ENCODE measurements at places on chromosomes 11 and 22.
A peak's percentile ranks its signal among the peaks of the same experiment; 100 is the strongest.

GRCh38 chr11:118923721-118924587 lies 1.8 kb downstream of the BCL9L start:
- DNase-seq = no peak

DNA sequence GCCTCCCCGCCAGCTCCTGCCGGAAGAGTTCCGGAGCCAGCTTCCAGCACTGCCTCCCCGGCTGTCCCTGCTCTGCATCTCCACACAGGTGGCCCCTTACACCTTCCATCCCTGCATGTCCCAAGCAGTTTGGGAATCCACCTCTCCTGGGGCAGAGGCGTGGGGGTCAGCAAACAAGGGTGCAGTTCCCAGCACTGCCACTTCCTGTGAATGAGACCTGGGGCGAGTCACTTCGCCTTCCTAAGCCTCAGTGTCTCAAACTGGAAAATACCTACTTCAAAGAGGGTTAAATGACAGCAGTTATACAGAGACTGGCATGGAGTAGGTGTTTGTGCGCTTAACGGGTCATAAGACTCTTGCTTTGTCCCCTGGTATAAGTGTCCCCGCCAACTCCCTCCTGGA lies 5.2 kb downstream of the CYTH4 start:
- DNase-seq = no peak

GRCh38 chr22:20254975-20255946 lies 12.9 kb downstream of the RTN4R start:
- DNase-seq = no peak

GRCh38 chr11:119180729-119181676 lies 4.3 kb upstream of the NHERF4 start:
- DNase-seq = no peak

GRCh38 chr11:20631519-20632168 lies 32.2 kb downstream of the SLC6A5 start:
- no peak for DNase-seq

GRCh38 chr11:112966561-112966960 lies 5.3 kb downstream of the NCAM1 start:
- no peak for DNase-seq

- DNase-seq = peak; percentile 45
Measured at GRCh38 chr11:444396-445144, 2.8 kb upstream of the ANO9 start.

DNA sequence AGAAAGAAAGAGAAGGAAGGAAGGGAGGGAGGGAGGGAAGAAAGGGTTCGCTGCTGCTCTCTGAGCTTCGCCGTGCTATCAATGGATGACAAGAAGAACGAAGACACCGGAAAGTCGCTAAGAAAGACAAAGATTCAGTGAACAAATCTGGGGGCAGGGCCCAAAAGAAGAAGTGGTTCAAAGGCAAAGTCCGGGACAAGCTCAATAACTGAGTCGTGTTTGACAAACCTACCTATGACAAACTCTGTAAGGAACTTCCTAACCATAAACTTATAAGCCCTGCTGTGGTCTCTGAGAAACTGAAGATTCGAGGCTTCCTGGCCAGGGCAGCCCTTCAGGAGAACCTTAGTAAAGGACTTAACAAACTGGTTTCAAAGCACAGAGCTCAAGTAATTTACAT lies 2.9 kb upstream of the TTLL1 start:
- DNase-seq = no peak

GRCh38 chr11:15107730-15108515 lies 6.8 kb upstream of the INSC start:
- no peak for DNase-seq

DNA sequence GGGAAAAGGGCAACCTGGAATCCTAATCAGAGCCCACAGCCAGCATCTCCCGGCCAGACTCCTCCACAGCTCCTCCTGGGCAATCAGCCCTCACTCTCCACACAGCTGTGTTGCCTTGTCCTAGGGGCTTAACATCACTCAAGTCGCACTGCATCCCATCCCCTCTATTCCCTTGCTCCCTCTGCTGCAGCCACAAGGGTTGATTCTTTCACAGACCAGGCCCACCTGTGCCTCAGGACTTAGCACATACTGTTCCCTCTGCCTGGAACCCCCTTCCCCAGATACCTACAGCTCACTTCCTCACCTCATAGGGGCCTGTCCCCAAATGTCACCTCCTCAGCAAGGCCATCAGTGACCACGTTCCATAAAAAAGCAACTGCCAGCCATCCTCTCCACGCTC lies 18.4 kb downstream of the SPATA19 start:
- no peak for DNase-seq

- no peak for DNase-seq
Measured at GRCh38 chr11:35780951-35781860, 118.6 kb downstream of the TRIM44 start.

DNA sequence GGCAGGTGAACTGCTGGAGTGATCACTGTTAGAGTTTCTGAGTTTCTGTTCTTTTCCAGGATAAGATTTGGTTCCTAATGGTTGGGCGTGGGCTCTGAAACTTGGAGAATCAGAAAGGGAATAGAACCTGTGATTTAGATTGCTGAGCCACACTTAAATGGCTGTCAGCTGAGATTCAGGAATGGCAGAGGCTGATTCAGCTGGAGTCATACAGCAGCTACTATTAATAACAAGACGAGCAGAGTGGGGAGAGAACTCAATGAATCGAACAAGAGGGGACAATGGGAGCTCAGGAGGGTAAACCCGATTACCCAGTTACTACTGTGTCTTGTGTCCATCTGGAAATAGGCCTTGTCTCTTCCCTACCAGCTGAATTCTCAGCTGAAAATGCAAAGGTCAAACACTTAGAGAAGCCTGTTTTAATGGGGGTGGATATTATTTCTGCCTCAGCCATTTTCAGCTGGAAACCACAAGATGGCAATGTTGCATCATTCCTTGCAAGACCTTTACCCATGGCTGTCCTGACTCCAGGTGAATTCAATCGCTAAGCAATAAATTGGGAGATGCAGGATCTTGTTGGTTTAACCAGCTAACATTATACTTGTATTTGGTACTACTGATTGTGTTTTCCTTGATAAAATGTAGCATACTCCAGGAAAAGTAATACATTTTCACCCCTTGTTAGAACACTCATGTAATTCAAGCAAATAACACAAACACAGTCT lies 104.5 kb upstream of the RAG2 start:
- peak; percentile 46 for DNase-seq

GRCh38 chr22:32862936-32863661 lies 61.6 kb downstream of the TIMP3 start:
- DNase-seq = no peak

DNA sequence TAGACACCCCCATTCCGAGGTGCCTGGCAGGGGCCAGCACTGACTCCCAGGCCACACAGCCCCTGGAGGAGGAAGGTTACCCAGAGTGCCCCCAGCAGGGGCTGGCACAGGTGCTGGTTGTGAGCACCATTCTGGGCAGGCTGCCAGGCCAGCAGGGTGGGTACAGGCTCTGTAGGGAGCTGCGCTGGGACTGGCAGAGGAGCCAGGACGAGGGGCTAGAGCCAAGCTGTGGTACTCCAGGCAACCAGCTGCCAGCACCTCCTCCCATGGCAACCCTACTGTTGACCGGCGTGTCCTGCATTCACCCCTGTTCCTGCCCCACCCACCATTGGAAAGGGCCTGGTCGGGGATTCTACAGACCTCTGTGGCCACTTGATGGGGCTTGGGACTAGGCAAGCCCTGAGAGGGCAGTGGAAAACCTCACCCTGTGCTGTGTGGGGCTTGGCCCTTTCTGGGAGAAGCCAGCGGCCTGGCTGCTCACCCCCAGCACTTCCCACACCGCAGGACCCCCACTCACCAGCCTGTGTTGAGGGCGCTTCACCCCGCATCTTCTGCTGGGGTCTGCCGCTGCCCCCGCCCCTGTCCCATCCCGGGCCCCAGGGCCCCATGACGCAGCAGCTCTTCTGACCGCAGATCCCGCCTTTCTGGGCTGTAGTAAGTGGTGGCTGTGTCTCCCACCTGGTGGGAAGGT lies 1.9 kb downstream of the CLDN5 start:
- no peak for DNase-seq

DNA sequence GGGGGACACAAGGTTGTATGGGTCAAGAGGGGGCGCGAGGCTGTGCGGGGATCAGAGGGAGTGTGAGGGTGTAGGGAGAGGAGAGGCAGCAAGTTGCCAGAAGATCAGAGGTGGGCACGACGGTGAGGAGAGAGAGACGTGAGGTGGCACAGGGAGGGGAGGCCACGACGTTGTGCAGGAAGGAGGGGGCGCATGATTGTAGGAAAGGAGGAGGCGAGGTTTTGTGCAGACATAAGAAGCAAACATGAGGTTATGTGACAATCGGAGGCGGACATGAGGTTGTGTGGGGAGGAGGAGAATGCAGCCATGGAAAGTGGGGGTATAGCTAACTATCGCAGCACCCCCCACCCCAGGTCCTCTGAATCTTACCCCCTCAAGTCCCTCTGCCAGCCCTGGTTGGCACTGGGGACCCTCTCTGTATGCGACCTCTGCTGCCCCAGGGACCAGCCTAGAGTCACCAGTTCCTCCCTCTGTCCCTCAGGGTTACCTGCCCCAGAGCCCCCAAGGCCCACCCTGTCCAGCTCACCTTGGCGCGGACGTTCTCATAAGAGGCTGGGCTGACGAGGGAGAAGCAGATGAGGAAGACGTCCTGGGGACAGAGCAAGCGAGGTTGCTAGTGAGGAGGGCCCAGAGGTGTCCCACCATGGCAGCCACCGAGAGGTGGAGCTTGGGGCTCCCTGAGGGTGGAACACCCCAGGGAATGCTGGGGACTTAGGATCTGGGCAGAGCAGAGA lies 12.5 kb downstream of the RAC2 start:
- no peak for DNase-seq

GRCh38 chr22:46604306-46604690 lies 15.9 kb upstream of the GRAMD4 start:
- peak; percentile 87 for DNase-seq

- no peak for DNase-seq
Measured at GRCh38 chr11:36214976-36215692, 74.1 kb downstream of the COMMD9 start.

DNA sequence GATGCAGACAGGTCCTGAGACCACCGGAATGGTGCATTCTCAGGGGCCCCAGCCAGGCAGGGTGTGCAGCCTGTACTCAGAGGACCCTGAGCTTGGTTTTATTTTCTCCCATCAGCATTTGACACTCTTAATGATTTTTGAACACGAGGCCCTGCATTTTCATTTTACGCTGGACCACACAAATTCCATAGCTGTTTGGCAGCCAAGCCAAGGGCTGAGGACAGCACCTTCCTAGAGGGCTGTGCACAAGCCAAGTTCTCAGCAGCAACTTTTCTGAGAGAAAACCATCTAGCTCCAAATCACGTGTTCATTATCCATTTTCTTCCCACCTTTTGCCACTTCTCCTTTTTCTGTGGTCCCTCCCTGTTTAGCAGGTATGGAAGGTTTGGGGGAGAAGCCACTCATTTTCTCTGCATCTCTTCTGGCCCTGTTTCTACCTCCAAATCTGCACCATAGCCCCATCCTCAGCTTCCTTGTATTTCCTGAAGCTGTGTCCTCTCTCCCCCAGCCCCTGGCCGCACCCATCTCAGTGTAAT lies 60.4 kb downstream of the TRAF6 start:
- DNase-seq = no peak

DNA sequence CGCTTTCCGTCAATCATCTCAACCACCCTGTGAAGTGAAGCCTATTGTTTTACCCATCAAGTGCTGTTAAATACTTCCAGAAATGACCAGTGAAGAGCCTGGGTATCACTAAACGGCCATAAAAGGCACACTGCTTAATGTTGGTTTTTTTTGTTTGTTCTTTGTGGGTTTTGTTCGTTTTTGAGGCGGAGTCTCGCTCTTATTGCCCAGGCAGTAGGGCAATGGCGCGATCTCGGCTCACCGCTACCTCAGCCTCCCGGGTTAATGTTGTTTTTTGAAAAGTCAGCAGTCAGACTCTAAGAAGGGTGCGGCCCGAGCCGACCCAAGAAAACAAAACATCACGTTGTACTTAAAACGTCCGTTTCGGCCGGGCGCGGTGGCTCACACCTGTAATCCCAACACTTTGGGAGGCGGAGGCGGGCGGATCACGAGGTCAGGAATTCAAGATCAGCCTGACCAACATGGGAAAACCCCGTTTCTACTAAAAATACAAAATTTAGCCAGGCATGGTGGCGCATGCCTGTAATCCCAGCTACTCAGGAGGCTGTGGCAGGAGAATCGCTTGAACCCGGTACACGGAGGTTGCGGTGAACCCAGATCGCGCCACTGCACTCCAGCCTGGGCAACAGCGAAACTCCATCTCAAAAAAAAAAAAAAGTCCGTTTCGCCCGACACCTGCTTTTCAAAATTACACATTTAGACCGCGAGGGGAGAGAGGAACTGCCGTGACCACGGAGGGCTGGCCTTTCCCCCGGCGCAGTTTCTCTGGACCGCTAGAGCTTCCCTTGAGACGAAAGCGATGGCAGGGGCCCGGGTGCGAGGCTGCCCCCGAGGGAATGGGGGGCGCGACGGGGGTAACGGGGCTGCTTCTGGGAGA lies 714 bp downstream of the CD59 start:
- DNase-seq = no peak

DNA sequence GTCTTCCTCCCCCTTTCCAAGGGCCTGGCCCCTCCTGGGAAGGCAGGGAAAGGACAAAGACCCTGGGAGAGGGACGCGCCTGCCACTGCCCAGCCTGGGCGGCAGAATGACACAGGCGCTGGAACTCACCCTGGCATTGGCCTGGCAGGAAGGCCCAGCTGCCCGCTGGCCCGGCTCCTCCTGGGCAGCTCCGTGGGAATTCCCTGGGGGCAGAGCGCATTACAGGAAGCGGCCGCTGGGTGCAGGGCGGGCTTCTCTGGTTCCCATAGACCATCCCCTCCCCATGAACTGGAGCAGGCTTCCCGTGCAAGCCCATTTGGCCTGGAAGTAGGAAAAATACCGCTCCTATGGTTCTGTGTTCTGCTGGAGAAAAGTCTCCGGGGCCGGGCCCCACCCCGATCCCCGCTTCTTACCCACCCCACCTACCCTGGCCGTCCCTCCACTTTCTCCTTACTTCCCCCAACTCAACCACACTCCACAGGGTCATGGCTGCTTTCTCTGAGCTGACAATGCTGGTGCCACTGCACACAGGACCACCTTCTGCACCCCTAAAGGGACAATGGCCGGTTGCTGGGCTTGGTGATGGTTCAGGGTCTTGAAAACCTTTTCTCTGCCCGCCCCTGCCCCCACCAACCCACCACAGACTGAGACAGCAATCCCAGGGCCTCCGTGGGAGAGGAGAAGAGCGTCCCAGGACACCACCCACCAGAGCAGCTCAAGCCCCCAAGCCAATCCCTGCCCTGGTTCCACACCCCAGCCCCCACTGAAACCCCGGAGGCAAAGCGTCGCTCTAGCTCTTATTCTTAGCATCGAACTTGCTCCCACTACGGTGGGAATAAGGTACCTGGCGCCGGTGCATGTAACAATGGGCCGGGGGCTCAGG lies 58.9 kb downstream of the LINC01488 start:
- peak; percentile 63 for DNase-seq

DNA sequence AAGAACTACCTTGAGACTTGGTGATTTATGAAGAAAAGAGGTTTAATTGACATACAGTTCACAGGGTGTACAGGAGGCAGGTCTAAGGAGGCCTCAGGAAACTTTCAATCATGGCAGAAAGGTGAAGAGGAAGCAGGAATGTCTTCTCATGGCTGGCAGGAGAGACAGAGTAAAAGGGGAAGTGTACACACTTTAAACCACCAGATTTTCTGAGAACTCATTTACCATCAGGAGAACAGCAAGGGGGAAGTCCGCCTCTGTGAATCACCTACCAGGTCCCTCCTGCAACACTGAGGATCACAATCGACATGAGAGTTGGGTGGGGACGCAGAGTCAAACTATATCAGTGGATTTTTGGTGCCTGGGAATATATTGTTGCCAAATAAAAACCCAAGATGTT lies 40.3 kb upstream of the OR5D13 start:
- DNase-seq = no peak

Data from foreskin melanocyte (primary cell).